ENCODE measurements at places on chromosomes 12 and 14.

GRCh38 chr14:68730348-68730747 lies 62.5 kb downstream of the ZFP36L1 start:
- peak; percentile 40 for DNase-seq

DNA sequence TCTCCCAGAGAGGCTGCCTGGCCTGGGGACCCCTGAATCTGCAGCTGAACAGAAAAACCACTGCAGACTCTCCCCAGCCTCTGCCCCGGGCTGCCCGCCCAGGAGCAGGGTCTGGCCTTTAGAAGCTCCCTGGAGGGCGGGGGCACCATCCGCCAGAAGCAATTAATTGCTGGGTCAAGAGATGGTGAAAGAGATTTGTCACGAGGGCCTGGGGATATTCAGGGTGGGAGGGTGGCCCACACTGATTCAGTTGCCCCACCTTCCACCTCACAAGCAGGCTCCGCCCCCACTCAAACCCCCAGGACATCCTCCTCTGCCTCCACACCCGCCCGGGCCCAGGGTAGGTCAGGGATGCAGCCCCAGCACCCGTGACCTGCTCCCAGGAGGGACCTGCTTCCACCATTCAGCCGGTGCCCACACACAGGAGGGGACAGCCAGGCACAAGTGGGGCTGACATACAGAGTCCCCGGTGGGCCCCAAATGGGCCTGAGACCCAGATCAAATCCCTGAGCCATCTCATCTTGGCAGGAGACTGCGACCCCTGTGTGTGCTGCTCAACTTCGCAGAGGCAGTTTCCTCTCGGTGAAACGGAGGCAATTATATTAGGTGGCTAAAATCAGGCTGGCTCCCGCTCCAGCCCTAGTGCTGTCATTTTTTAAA lies 23.0 kb downstream of the NCOR2 start:
- DNase-seq: no peak

GRCh38 chr12:91818227-91819131 lies 327.2 kb downstream of the BTG1 start:
- DNase-seq: no peak

DNA sequence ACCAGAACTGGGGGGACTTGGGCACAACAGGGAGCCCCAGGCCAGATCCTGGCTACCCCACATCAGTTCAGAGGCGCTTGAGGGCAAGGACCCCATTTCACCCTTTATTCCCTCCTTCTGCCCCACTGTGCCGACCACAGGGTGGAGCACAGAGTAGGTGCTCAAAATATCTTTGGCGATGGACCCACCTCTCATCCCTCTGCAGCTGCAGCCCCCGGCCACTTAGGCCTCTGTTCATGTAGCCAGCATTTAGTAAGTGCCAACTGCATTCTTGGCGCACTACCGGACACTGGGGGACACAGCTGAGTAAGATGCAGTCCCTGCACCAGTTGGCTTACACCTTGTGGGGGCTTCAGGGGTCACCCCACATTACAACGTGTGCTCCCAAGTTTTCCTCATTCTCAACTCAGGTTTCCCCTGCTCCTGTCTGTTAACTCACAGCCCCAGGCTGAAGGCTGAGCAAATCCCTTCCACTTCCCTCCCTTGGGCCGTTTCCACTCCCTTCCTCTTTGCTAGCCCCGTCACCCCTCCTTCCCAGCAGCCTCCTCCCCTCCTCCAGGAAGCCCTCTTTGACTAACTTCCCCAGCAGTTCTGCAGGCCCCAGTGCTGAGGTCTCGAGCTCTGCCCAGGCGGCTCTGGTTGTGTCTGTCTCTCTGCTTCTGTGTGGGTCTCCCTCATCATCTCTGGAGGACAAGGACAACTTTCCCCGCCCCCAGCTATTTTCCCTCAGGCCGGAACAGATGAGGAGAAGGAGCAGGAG lies 26.5 kb downstream of the KRT80 start:
- DNase-seq: no peak

GRCh38 chr14:53979113-53979681 lies 22.6 kb upstream of the BMP4 start:
- DNase-seq: peak; percentile 65

DNA sequence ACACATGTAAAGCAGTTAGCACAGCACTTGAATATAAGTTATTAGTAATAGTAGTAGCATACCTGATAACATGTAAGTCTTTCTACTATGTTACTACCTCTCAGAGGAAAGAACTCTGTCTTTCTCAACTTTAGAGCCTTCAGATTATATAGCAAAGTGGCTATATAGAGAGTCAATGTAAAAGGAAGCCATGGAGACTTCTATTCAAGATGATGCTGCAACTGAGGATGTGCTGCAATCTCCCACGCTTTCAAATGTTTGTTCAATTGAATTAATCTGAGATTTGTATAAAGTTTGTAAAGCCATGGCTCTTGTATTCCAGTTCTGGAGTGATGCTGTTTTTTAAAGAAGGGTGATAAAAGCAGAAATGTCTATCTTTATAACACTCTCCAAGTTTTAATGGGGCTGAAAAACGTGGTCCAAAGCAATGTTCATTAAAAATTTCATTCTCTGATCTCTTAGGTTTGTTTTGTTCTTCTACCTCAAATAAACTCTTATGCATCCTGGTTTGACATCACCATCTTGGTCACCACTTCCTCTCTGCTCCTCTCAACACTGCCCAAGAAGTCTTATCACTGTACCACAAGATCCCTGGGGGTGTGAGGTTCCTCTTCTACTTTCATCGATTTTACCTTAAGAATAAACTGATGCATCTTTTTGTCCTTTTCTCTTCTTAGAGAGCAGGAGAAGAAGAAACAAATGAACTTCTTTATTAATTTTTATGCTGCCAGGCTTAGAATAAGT lies 40.6 kb downstream of the C12orf42 start:
- no peak for DNase-seq

DNA sequence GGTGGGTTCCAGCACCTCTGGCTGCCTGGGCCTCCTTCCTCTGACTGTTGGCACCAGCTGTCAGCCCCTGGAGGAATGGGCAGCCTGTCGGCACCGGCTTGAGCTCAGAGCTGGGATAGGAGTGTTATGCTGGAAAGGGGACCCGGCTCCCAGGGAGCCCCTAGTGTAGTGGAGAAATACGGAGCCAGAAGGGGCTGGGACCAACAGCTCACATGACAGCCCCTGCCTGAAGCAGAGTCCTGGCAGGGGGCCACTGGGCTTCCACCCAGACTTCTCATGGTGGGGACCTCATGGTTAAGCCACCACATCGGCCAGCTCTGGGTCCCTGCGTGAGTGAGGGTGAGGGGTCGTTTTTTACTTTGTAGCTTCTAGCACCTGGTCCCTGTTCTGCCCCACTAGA lies 174.5 kb downstream of the TSPAN9 start:
- DNase-seq: peak; percentile 88

DNA sequence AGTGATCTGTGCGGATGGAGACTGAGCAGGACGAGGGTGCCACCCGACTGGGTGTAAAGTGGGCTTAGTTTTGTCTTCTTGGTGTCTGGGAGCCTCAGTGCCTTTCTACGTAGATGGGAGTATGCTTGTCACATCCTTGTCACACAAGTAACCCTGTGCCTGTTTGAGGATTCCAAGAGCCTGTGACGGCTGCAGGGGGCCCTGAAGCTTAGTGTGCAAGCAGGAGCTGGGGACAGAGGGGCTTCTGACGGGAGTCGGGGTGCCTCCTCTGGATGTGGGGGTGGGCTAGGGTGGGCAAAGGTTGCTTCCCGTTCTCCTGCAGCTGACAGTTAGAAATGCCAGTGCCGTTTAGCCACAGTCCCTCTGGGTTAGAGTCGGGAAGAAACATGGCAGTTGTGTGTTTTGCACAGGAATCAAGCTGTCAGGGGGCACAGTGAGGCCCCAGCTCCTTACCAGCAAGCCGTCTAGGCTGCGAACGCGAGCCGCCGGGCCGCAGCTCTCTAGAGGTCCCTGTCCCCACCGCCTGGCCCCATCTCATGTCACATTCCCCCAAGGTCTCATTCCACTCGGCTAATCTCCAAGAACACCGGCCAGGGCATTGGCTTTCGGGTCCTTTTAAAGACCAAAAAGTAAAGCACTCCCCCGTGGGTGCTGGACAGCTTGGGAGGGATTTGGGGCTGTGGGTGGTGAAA lies 7.0 kb downstream of the RTL1 start:
- peak; percentile 55 for DNase-seq

DNA sequence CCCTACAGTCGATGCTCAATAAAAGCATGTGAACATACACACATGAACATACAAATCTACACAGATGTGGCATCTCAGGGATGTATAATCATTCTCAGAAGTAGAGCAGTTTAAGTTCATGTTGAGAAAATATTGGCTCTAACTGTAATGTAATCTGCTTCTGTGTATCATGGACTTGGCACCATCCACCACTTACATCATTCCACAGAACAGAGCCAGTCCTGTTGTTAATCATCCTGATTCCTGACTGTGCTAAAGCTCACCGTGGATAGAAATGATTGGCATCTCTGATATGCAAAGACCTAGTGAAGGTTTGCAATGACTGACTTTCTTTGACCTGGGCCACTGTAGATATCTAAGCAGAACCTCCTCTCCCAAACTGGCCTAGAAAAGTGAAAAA lies 1141.3 kb downstream of the BCL11B start:
- DNase-seq: peak; percentile 60

GRCh38 chr12:108697905-108698304 lies 33.4 kb downstream of the CORO1C start:
- DNase-seq: no peak

- no peak for DNase-seq
Observed at GRCh38 chr12:104356231-104357115, 52.9 kb downstream of the EID3 start.

Data from tongue (tissue), 3 donors.